HEK293T (cell line): ENCODE measurements at places on chromosomes 4 and X.

DNA sequence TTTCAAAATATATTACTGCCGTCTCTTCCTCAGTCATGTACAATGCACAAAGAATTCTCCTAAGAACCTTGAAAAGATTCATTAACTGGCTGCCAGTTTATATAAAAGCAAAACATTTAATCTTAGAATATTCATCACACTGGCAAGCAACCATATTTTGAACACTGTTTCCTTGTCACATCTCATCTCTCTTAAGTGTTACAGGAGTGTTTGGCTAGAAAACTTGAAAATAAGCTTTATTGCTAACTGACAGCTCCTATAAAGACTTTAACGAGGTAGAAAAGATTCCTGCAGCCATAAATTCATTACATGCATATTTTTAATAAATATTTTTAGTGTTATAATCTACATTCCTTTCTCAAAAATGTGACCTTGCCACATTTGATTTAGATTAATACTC is 149.6 kb downstream of the AFAP1 start:
- no peak for DNase-seq

GRCh38 chrX:31670245-31670644 is 598.4 kb upstream of the FTHL17 start:
- no peak for DNase-seq

- DNase-seq = no peak
Observed at GRCh38 chrX:101028562-101028961, 23.3 kb downstream of the TRMT2B start.

- no peak for DNase-seq
Observed at GRCh38 chrX:150192816-150193215, 170.3 kb upstream of the MAMLD1 start.

GRCh38 chr4:101236097-101236496 is 111.2 kb downstream of the PPP3CA start:
- DNase-seq = no peak

- DNase-seq = no peak
Observed at GRCh38 chr4:153217440-153217839, 13.2 kb downstream of the TRIM2 start.

DNA sequence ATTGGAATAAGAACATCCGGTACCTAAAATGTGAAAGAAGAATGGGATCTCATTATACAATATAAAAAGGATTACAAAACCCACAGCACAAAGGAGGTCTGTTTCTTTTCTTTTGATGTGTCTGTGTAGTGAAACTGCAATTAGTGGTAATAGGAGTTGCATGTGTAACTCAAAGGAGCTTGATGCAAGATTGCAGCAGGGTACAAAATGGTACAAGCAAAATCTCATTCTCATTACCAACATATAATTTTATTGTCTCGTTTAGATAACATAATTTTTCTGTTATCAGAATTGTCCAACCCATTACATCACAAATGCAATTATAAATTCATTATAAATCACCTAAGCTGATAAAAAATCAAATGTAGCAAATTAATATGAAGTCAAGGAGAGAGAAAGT is 47.1 kb upstream of the CCSER1 start:
- DNase-seq = no peak

GRCh38 chr4:184818216-184818564 is 7.6 kb downstream of the ACSL1 start:
- no peak for DNase-seq

- no peak for DNase-seq
Observed at GRCh38 chr4:83606898-83607297, 71.0 kb downstream of the GPAT3 start.

DNA sequence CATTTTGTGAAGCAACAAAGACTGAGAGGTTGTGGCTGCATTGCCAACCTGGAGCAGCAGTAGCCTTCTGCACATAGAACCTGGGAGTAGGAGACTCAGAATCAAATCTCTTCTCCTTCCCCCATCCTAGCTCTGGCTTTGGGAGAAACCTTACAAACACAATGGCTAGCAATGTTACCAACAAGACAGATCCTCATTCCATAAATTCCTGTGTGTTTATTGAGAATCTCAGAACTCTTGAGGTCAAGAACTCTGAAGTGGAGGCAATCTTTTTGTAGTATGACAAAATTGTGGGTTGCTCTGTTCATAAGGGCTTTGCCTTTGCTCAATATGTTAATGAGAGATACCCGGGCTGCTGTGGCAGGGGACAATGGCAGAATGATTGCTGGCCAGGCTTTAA is 406.7 kb upstream of the SPANXN1 start:
- DNase-seq = no peak

- DNase-seq = no peak
Observed at GRCh38 chrX:12962041-12962504, 12.8 kb upstream of the TMSB4X start.

DNA sequence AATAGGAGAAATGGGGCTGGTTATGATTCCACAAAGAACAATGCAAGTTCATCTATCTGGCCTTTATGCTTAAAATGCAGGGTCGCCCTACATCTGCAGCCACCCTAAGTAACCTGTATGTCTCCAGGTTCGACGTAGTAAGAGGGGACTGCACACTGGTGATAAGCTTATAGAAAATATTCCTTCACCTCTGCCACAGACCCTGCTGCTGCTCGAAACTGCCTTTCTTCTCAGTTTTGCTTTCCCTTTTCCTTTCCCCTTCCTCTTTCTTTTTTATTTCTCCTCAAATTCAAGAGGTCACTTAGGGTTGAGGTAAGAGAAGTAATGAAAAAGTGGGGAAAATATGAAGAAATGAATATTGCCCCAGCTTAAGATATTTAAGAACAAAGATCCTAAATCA is 123.5 kb downstream of the DCHS2 start:
- DNase-seq = no peak

DNA sequence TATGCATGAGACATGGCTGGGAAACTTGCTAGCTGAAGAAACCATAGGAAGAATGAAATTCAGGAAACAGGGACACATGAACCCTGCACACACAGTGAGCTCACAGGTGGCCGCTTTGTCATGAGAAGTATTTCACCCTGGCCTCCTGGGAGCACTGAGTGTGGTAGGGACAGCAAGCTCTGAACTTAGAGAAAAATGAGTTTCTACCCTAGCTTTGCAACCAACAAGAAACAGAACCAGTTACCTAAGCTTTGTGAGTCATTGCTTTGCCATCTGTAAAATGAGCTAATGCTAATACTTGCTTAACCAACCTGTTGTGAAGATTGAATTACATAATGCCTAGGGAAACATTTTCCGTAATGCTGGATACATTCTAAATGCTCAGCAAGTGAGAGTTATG is 206.6 kb upstream of the HS3ST1 start:
- no peak for DNase-seq

DNA sequence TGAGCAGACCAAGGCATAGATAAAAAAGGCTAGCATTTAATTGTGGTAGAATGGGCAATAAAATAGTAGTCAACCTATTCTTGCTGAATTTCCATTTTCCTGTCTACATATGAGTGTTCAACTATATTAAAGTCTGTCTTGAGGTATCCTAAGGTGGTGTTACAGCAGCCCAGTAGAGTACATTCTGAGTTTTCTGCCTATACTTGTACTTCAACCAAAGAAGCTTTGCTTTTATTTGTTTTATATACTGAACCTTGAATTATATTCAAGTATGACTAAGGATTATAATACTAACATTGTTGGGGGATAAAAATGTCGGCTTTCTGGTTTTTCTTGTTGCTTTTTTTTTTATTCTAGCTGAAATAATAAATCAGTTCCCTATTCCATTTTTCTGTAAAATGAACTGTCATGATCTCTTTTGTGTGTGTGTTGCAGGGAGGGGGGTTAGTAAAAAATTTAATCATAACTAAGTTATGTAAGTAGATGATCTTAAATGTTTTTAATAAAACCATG is 106.7 kb downstream of the PDLIM5 start:
- no peak for DNase-seq

GRCh38 chr4:15779306-15779705 is 1.2 kb downstream of the CD38 start:
- DNase-seq = no peak

- no peak for DNase-seq
Observed at GRCh38 chr4:185151296-185151695, 8.2 kb downstream of the SLC25A4 start.

- no peak for DNase-seq
Observed at GRCh38 chrX:40746521-40746920, 11.2 kb upstream of the MED14 start.

DNA sequence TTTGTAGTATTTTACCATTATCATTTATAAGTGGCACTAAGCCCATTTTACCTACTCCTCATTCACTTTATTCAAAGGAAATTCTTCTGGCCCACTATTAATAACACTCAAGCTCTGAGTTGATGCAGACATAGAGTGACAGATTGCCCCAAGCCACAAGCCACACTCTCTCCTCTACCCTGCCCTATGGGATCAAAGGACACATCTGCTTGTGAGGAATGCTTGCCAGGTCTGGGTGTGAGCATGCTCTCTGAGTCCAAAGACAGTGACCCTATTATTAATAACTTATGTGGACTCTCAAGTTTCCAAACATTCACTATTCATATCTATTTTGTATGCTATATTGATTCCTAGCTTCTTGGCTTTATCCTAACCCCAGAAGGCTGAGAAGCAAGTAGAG is 18.5 kb downstream of the ETNPPL start:
- no peak for DNase-seq

- no peak for DNase-seq
Observed at GRCh38 chr4:53101191-53101581, 239.1 kb downstream of the RASL11B start.

DNA sequence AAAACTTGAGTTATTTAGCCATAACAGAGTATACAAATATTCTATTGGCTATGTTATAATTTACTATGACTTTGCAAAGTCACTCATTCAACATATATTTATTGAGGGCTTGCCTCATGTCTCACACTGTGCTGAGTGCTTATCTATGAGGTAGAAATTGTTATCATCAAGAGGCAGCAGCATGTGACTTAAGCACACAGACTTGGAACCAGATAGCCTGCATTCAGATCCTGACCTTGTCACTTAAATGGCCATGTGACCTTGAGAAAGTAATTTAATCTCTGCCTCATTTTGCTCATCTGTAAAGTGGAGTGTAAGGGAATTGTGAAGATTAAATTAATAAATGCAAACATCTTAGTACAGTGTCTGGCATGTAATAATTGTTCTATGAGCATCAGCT is 10.1 kb upstream of the EXOSC9 start:
- DNase-seq = no peak

GRCh38 chr4:127203562-127204200 is 429.1 kb upstream of the INTU start:
- DNase-seq = no peak

DNA sequence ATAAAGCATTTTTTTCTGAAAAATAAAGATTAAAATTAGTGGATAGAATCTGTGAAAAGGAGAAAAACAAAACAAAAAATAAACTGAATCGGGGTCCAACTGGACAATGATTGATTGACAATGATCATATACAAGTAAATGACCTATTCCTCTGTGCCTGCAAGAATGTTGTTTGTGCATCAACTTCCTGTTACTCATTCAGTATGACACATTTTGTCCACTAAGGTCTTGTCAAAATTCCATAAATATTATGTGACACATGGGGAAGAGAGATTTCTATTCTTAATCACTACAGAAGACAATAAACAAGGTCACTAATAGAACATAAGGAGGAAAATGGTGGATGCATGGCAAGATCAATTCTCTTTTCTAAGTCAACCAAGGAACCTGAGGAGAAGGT is 54.9 kb downstream of the F8 start:
- no peak for DNase-seq

- DNase-seq = no peak
Observed at GRCh38 chr4:3354455-3354811, 61.6 kb downstream of the RGS12 start.

- no peak for DNase-seq
Observed at GRCh38 chr4:676871-677235, 2.5 kb downstream of the MYL5 start.

DNA sequence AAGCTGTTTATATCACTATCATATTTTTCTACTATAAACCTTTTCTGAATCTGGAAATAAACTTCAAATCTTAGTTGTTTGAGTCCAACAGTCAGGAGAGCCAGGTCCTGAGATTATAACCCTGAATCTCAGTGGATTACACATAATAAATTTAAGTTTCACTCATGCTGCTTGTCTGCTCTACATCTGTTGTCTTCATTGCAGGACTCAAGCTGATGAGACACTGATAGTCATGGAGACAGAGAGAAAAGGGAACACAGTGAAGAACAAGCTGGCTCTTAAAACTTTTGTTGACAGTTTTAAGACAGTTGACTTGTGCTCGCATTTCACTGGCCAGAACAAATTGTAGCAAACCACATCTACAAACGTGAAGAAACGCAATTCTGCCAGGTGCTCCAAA is 327.0 kb upstream of the CTSO start:
- DNase-seq = no peak

DNA sequence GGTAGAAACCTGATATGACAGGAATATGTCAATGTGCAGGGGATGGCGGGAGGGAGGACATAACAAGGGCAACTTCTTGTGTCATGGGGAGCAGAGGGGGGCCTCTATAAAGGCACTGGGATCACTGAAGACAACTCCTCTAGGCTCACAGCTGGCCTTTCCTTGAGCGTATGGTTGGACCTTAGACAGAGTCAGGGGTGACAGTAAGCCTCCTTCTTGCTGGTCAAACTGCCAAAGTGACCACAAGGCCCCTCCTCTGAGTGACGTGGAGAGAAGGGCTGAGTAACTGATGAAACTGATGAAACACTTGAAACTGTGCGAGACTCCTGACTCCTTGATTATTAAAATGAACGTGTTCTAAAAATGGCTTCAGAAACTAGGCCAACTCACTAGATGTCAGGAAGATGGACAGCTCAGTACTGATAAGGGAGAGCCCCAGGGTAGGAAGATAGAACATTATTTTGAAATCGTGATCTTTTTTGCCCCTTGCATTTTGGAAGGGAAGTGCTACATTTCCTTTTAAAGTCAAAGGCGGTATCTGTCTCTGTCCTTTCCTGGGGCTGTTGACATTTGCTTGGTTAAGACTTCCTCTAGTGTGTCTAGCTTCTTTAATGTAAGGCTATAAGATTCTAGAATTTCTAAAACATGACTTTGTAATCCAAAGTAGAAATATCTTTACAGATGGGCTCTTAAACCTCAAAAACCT is 1.6 kb downstream of the RAB33A start:
- no peak for DNase-seq

DNA sequence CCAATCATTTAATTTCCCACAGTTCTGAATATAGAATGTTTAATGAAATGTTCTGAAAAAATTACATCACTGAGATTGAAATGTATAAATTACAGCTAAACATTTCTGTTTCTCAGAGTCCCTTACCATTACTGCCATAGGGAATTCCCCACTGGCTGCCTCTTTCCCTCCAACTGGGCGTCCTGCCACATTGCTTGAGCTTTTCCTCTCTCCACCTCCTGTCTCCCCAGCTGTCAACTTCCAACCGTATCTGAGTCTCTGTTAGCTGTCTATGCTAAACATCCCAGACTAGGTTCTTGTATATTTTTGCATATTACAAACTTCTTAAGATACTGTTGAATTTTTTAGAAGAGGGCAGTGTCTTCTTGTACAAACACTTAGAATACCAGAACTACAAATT is 407.3 kb upstream of the SLIT2 start:
- DNase-seq = no peak

- no peak for DNase-seq
Observed at GRCh38 chr4:153804722-153805121, 15.8 kb upstream of the SFRP2 start.
